Activated CD4-positive, alpha-beta T cell treated with anti-CD3 and anti-CD28 coated beads for 36 hours (primary cell): ENCODE measurements at places on chromosomes 12 and 14.

GRCh38 chr12:89217472-89217871 is 134.8 kb downstream of the DUSP6 start:
- no peak for DNase-seq

- peak; percentile 16 for DNase-seq
Measured at GRCh38 chr14:39762576-39763401, 330.6 kb upstream of the FBXO33 start.

- no peak for DNase-seq
Measured at GRCh38 chr14:105043641-105044040, 21.6 kb downstream of the GPR132 start.

GRCh38 chr12:120488057-120488640 is 7.8 kb upstream of the DYNLL1 start:
- DNase-seq = no peak

GRCh38 chr12:11669348-11669747 is 19.9 kb downstream of the ETV6 start:
- DNase-seq = no peak

GRCh38 chr12:110677206-110677911 is 11.6 kb downstream of the HVCN1 start:
- DNase-seq = no peak
